ENCODE measurements at places on chromosomes 11 and 22.

- DNase-seq = peak; percentile 56
Measured at GRCh38 chr11:57751676-57752253, at the start of gene BTBD18. BTBD18 (minus strand) TSS chr11:57751819; CDS start chr11:57751188, 631 bp downstream.

GRCh38 chr11:36534276-36534840, 24.3 kb upstream of the TRAF6 start:
- DNase-seq = no peak

- DNase-seq = no peak
Measured at GRCh38 chr11:134332189-134332631, 422 bp downstream of the GLB1L2 start.

GRCh38 chr11:116895048-116895757, 57.8 kb upstream of the APOA1 start:
- peak; percentile 17 for DNase-seq

DNA sequence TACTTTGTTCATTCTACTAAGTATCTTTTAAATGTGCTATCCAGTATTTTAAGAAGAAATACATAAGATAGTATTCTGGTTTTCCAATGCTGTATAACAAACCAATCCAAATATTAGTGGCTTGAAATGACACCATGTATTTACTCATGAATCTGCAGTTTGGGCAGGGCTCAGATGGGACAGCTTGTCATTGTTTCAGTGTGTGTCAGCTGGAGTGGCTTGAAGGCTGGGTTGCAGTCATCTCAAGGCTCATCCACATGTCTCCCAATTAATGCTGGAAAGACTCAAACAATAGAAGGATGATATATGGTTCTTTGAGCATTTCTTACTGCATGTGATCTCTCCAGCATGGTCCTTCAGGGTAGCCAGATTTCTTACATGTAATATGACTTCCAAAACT, 146.2 kb downstream of the ARHGAP42 start:
- DNase-seq = peak; percentile 14

DNA sequence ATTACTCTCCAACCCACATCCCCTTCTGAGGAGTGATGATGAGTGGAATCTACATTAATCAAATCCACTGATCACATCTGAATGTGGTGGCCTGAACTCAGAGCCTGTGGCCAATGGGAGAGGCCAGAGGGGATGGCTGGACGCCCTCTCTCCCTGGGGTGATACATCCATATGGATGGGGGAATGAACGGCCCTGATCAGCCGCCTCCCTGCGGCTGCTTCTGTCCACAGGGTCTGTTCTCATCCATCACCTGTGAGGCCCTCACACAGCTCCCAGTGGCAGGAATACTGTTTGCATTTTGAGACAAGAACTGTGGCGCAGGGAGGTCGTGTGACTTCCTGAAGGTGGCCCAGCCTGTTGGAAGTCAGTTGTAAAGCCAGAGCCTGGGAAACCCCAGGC, 78.3 kb upstream of the SHISAL1 start:
- DNase-seq = no peak

DNA sequence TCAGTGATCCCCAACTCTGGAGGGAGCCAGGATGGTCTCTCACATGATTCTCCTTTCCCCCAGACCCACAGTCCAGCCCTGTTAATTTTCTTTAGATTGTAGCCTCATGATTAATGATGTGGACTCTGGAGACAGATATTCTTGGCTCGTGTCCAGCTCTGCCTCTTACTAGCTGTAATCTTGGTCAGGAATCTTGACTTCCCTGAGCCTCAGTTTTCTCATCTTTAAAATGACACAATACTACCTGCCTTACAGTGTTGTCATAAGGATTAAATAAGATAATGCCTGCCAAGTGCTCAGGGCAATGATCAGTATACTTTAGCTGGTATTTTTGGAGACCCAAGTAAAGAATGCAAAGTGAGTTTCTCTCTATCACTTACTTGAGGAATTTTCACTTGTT, 60.0 kb downstream of the SPECC1L start:
- peak; percentile 24 for DNase-seq

DNA sequence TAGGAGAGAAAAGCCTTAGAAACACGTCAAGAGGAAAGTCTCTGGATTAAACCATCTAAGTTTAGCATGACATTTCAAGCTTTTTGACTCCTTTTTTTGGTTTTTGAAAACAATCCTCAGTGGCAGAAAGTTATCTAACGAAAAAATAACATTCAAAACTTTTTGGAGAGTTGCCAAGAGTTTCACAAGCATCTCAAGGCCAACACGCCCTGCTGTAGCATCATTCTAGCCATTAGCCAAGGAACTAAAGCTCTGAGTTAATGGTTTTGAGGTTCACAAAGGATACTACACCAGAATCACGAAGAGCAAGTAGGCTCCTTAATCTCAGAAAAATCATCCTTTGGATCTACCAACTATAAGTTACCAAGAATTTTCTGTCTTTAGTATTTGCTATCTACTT, 94.8 kb downstream of the PICALM start:
- DNase-seq = no peak

DNA sequence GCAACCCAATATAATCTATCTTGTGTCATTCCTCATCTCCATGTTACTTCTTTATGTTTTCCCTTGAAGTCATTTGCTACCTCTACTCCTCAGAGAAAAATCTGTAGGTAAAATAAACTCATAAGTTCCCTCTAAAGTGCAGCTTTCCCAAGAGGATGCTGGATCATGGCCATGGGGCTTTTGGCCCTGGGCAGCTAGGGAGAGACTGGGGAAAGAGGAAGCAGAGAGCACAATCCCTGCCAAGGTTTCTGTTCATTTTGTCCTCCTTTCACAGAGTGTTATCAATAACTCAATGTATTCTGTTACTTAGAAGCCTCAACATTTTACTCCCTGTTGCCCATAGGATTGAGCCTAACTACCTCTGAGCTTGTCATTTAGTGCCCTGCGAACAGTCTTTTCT, 9.0 kb downstream of the RNF121 start:
- DNase-seq = no peak

DNA sequence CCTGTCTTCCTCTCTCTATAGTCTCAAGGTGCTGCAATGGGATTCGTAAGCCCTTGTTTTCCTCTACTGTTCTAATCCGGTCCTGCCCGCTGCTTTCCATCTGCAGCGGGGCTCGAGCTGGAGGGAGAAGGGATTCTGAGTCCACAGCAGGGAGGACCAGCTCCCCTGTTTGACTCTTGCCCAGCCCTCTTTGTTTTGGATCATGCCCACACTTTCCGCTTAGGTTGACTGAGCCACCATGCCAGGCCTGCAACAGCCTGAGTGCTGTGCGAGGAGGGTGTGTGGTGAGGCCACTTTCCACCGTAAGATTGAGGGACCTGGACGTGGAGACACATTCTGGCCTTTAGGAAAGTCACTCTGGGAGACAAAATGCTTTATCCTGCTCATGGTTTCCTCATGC, 58.3 kb downstream of the CEP164 start:
- no peak for DNase-seq

DNA sequence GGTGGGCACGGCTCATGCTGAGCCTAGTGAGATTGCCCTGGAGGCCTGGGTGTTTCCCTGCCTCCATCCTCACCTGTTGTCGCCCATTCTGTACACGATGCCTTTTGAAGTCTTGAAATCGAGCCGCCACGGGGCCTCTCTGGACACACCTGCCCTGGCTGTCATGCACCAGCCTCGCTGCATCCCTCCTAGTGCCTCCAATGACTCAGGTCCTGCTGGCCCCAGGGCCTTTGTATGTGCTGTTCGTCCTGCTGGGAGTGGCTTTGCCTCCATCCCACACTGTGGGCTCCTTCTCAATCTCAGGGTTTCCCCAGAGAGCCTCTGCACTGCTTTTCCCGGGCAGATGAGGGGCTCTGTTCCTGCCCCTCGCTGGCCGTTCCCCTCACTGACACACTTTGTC, 8.9 kb upstream of the MYEOV start:
- no peak for DNase-seq

GRCh38 chr11:91081440-91082043, 858.7 kb upstream of the CHORDC1 start:
- peak; percentile 79 for DNase-seq

DNA sequence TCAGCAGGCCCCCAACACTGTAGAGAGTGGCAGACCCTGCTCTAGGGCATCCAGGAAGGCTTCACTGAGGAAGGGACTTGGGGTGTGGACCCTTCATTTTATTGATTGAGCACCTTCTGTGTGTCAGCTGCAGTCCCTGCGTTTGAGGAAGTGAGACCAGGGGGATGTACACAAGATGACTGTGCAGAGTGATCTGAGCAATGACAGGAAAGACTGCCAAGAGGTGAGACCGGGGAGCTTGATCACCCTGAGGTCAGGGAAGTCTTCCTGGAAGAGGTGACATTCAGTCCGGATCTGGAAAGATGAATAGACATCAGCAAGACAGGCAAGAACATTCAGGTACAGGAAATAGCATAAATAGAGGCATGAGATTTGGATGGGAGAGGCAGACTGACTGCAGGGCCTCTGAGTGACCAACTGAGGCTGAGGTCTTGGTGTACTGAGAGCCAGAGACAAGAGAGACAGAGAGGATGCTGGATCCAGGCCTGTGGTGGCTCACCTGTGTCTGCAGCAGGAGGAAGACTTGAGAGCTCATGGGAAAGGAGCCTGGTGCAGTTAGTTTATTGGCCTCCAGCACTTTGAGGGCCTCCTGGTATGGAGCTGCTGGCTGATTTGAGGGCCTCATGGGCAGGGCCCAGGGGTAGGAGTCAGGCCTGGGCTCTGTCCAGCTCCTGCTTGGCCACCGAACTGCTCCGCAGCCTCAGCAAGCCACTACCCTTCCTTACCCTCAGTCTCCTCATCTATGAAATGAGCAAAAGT, 5.2 kb downstream of the DGAT2 start:
- no peak for DNase-seq

GRCh38 chr11:114061048-114061680, 1.7 kb downstream of the ZBTB16 start:
- DNase-seq = no peak

GRCh38 chr11:112615891-112616290, 345.3 kb upstream of the NCAM1 start:
- no peak for DNase-seq

- DNase-seq = no peak
Measured at GRCh38 chr11:15196704-15197103, 82.0 kb downstream of the INSC start.

GRCh38 chr22:30396871-30397655, at the start of gene SEC14L2:
SEC14L2 (plus strand) TSS chr22:30397018; CDS start chr22:30397117, 99 bp downstream.
- peak; percentile 61 for DNase-seq

- no peak for DNase-seq
Measured at GRCh38 chr22:42256930-42257329, 13.5 kb downstream of the TCF20 start.

- peak; percentile 86 for DNase-seq
Measured at GRCh38 chr11:19892876-19893275, 180.2 kb downstream of the NAV2 start.

DNA sequence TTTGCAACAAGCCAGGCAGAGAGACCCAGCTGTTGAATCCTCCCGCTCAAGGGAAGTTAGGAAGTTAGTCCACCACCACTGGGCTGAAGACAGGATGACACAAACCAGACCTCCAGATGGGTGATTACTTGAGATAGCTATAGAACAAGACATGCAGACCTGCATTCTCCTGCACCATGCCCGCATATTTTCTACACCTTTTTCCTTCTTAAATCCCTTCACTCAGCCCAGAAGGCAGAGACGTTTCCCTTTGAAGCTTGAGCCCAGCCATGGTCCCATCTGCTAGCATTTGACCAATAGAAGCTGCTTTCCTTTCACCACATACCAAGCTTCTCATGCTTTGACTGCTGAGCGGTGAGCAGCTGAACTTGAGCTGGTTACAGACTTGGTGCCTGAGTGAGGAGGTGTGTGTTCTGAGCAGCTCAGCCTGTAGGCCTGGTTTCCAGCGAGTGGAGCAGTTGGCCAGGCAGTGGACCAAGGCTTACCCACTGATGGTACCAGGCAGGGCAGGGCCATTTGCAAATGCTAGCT, 29.2 kb upstream of the CBX6 start:
- DNase-seq = no peak

DNA sequence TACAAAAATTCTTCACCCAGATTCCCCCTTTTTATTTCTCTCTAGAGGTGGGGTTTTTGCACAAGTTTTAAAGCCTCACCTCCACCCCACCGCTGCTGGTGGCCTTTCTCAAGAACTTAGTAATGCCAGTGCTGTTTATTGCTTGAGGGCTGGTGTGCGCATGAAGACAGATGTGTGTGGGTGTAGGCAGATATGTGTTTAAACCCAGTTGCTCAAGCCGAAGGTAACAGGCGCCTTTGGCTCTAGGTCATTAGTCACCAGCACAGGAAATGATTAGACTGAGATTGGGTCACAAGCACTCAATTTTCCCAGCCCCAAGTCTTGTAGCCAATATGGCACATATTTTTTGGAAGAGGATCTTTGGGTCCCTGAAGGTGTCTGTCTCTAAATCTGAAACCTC, 2.7 kb upstream of the CLMP start:
- DNase-seq = peak; percentile 25

- no peak for DNase-seq
Measured at GRCh38 chr11:115396533-115396932, 107.7 kb downstream of the CADM1 start.

GRCh38 chr11:81987829-81988472, 745.7 kb downstream of the FAM181B start:
- DNase-seq = peak; percentile 22

- no peak for DNase-seq
Measured at GRCh38 chr22:36435516-36436415, 45.7 kb downstream of the TXN2 start.

DNA sequence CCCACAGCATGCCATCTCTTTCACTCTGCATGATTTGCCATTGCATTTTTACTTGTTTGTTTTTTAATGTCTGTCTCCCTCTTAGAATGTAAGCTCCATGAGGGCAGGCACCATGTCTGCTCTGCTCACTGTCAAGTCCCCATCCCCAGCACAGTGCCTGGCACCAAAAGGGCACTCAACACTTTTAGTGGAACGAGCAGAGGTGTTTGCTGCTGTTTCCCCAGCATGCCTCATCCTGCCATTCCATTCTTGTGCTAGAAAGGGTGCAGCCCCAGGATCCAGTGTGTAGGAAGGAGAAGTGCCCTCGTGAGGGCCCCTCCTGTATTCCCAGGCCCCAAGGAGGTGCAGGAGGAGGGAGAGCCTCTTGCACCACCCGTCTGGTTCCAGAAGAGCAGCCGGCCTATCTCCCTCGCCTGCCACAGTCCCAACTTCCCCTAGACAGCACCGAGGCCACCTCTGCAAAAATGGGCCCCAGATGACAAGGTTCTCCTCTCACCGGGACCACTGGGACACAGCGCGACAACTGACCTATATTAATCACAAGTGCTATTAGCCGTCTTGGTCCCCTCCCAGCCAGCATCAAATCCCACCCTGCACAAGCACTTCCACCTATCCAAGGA, 33.3 kb upstream of the CACNG2 start:
- no peak for DNase-seq

- DNase-seq = peak; percentile 65
Measured at GRCh38 chr11:128804481-128804880, 62.6 kb downstream of the KCNJ1 start.

DNA sequence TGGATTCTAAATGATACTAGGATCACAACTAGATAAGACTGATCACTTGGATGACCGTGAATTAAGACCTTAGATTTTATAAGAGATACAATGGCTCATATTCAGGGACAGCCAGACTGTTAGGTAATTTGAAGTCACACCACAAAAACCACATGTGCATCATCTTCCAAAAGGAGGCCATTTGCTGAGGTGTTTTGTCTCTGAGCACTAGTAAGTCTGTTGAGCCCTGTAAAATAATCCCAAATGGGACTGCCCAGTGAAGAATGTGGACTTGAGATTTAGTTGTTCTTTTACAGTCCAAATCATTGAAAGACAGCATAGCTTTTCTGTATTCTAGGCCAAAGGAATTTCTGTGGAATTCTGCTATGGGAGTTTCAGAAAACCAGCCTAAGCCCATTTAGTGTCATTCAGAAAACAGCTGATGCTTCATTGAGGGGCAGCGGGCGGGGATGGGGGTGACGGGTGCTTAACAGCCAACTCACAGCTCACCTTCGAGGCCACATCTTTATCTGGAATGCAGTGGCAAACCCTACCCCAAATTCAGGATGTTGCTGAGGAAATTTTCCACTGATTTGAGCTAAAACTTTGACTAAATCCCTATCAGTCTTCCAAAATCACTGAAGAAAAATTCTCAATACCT, 80.1 kb upstream of the BIRC3 start:
- peak; percentile 69 for DNase-seq

All from fibroblast of skin of scalp (primary cell).